ENCODE measurements at places on chromosomes 12 and 14.

DNA sequence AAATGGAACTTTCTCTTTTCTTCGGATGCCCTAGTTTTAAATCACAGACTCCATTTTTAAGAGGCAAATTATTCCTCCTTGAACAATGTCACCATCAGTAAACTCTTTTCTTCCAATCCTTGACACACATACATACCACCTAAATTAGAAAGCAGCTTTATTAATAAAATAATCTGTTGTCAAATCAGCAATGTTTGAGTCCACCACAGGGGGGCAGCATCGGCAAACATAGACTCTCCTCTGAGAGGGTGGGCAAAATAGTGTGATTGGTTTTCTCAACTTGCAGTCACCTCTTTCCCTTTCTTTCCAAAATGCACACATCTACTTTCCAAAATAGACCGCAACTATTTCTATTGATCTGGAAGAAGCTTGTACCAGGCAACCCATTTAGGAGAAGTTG is 438.4 kb upstream of the OR4E1 start:
- DNase-seq, result peak; percentile 51

GRCh38 chr12:111685322-111685810 is 390 bp downstream of the BRAP start:
- DNase-seq, result no peak

GRCh38 chr12:7289743-7290142 is 14.1 kb upstream of the ACSM4 start:
- DNase-seq, result no peak

DNA sequence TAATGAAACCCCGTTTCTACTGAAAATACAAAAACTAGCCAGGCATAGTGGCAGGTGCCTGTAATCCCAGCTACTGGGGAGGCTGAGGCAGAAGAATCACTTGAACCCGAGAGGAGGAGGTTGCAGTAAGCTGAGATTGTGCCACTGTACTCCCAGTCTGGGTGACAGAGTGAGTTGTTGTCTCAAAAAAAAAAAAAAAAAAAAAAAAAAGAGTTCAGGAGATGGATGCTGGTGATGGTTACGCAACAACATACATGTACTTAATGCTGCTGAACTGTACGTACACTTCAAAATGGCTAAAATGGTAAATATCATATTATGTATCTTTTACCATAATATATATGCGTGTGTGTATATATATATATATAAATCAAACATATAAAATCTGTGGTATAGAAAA is 29.0 kb downstream of the ACTN1 start:
- no peak for DNase-seq

DNA sequence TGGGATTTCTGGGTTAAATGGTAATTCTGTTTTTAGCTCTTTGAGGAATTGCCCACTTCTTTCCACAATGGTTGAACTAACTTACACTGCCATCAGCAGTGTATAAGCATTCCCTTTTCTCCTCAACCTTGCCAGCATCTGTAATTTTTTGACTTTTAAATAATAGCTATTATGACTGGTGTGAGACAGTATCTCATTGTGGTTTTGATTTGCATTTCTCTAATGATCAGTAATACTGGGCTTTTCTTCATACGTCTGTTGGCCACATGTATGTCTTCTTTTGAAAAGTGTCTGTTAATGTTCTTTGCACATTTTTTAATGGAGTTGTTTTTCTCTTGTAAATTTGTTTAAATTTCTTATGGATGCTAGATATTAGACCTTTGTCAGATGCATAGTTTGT is 323.7 kb downstream of the CCDC91 start:
- DNase-seq, result no peak

DNA sequence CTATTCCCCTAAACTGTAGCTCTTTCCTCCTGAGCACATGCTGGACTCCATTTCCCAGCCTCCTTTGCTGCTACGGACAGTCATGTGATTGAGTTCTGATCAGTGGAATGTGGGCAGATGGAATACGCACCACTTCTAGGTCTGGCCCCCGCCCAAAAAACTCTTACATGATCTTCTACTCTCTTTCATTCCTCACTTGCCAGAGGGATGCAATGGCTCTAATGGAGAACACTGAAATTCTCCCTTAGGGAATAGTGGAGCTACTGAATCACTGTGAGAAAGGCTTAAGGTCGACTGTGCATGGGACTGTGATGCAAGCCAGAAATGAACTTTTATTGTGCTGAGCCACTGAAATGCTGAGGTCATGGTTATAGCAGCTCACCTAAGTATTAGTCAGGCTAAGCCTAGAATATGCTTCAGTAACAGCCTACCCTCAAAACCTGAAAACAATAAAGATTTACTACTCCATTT is 13.0 kb upstream of the TMED2 start:
- peak; percentile 50 for DNase-seq

DNA sequence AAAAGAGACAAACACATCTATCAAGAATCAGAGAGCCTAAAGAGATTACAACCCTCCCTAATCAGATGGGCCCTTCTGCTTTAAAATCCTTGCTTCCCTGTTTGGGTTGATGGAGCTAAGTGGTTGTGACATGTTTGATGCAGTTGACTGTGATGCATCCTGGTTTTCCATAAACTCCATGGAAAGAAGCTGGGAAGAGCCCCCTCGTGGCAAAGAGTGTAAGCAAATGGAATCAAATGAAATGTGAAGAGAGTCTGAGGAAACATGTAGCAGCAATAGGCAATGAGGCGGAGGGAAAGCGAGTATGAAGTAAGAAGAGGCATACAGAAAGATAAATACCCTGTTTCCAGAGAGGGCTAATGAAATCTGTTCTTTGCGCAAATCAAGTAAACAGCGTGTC is 70.4 kb upstream of the SLCO1C1 start:
- DNase-seq, result peak; percentile 61

- DNase-seq, result no peak
These were observed 220.7 kb downstream of the NOVA1 start for GRCh38 chr14:26377150-26377549.

DNA sequence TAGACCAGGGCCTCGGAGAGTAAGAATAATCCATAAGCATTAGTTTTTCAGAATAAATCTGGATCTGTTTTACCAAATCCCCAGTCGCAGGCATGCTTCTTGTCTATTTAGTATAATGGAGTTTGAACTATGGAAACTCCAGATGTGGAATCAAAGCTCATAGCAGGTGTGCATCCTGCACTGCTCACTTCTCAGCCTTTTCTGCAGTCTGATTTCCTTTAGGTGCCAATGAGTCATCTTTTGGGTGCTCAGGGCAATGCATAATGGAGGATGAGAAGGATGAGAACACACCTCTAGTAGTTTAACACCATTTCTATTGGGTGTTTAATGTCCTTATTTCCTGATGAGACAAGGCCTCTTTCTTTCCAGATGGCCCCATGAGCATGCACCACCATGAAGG is 961.2 kb downstream of the TMEM121 start:
- no peak for DNase-seq

DNA sequence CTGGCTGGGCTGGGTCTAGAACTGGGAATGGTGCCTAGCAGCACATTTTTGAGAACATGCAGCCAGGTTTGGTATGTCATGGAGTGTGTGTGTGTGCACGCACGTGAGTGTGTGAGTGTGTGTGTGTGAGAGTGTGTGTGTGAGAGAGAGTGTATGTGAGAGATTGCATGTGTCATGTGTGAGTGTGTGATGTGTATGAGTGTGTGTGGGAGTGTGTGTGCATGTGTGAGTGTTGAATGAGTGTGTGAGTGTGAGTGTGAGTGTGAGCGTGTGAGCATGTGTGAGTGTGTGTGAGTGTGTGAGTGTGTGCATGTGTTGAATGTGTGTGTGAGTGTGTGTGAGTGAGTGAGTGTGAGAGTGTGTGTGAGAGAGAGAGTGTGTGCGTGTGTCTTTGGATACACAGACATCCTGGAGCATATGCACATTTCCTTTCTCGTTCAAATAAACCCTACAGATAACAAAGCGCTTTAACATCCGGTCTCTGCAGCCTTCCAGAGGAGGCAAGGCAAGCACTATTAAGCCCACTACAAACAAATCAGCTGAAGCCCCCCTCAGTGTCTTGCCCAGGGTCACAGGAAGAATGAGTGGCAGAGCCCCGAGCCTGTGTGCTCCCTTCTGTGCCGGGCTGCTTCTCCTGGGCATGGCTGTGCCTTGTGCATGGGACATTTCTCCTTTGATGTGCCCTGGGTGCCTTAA is 108.7 kb upstream of the ETV6 start:
- DNase-seq, result no peak

GRCh38 chr14:66268802-66269334 is 217.3 kb upstream of the CCDC196 start:
- no peak for DNase-seq

- DNase-seq, result no peak
These were observed 7.5 kb upstream of the SAV1 start for GRCh38 chr14:50675597-50675996.

- no peak for DNase-seq
These were observed 158.5 kb downstream of the ZFP36L1 start for GRCh38 chr14:68634332-68634731.

GRCh38 chr14:22412926-22413411 is 176.1 kb downstream of the DAD1 start:
- no peak for DNase-seq

- no peak for DNase-seq
These were observed 6.8 kb upstream of the SIX1 start for GRCh38 chr14:60655898-60656685.

DNA sequence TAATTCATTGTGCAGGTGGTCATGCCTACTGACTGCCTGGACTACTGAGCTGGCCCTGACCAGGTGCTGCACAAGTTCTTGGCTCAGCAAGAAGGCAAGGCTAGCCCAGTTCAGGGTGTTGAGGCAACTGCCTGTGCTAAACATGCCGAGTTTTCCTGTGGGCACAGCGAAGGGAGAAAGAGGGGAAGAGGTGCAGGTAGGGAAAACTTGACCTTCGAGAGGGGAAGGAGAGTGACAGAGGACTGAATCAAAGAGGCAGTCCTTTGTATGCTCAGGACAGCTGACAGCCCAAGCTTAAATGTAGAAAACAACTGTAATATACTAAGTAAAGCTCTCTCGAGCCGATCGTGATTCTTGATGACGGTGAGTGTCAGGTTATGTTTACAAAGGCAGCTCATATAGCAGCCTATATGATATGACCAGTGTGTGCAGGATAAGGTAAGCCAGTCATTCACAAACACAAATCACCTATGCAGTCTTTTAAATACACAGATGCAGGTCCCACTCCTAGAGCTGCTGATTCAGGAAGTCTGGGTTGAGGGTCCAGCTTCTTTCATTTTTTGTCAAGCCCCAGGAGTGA is 2.6 kb downstream of the IRAK3 start:
- no peak for DNase-seq

DNA sequence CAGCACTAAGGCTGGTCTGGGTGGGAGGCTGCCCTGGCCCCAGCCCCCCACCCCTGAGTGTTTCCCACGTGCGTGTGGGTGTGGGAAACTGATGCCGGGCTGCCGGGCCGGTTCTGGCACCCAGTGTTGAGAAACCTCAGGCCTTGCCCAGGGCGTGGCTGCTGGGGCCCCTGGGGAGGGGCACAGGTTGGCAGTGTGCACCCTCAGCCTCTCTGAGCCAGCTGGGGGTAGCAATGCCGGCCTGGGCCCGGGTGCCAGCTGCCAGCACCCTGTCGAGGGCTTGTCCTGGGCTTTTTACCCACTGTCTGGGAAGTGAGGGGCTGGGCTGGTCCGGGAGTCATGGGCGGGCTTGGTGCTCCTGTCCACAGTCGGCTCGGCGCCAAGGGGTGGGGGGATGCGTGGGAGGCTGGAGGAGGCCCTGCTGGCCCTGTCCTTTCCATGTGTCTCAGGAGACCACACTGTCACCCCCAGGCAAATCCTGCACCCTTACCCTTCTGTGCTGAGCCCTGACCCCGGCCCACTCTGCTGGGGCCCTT is 15.7 kb downstream of the ASPG start:
- DNase-seq, result no peak

DNA sequence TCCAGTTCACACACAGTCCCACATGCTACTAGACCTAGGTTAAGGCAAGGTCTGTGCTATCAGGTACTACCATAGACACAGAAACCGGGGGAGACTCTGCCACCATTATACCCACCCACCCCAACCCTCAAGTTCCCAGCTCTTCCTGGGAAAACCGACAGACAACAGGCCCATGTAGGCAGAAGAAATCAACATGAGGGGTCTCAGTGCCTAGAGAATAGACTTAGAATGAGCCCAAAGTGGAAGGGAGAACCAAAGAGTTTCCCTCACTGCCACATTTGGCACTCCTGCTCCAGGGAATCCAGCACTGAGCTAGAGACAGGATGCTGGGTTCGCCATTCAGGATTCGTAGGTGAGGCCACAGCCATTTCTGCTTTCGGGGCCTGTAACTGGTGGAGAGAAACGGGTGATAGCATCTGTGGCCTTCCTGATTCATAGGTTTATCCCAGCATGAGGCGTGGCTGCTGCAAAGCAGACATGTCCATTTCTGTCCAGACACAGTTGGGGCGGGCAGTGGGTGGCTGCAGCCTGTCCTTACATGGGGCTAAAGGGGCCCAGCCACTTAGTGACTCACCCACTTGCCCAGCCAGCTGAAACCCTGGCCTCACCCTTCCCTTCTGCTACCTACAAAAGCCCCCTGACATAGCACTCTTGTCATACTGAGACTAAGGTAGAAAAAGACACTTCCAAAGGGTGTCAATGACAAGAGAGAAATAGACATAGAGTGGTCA is 69.4 kb downstream of the IRF2BPL start:
- DNase-seq, result peak; percentile 80

DNA sequence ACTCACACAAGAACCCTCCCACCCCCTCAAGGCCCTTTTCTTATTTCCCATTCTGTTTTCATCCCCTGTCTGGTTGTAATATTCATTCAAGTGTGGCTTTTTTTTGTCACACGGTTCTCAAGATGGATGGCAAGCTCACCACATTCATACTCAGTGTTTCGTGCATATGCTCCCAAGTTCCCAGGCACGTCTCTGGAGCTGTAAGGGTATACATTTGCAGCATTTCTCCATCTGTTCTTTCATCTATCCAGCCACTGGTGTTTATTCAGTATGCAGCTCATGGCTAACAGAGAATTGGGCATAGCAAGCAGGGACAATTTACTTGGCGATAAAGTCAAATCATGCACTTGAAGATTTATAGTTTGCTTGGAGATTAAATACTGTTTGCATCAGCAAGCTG is 212.1 kb downstream of the GRIN2B start:
- no peak for DNase-seq

DNA sequence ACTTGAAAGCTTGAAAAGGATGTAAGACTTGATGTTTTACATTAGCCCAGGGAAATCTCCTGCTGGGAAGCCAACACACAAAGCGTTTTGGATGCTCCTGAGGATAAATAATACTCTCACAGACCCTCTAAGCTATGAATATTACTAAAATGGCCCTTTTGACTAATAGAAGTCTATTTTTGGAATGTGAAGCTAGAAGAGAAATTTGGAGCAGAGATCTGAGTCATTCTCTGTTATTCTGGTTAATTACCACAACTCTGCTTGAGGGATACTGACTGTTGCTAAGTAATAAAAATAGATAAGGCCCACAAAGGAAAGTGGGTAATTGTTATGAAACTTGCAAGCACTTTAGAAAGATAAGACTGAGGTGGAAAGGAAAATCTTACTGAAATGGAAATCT is 346.2 kb upstream of the STXBP6 start:
- DNase-seq, result no peak

- no peak for DNase-seq
These were observed 64.9 kb upstream of the FAM181A start for GRCh38 chr14:93862265-93862664.

GRCh38 chr12:113347892-113348291 is 10.5 kb upstream of the PLBD2 start:
- no peak for DNase-seq

- DNase-seq, result no peak
These were observed 1.5 kb downstream of the RAP1B start for GRCh38 chr12:68612202-68612601.

Measured in BE2C (cell line).